ENCODE measurements at places on chromosomes 6 and 20. TPM values are rescaled to one million over a fixed set of nuclear protein-coding genes. Genes with fewer than 3 reads are reported as not detected.

GRCh38 chr6:91715171-91715805 is 1128.4 kb upstream of the MAP3K7 start:
- no peak for DNase-seq

GRCh38 chr20:9177278-9177677 is 108.4 kb downstream of the PLCB4 start:
- DNase-seq: no peak

- no peak for DNase-seq
Measured at GRCh38 chr6:45472382-45472781, 94.6 kb upstream of the SUPT3H start.

GRCh38 chr20:37095108-37095598 is 644 bp downstream of the RBL1 start:
- DNase-seq: no peak

DNA sequence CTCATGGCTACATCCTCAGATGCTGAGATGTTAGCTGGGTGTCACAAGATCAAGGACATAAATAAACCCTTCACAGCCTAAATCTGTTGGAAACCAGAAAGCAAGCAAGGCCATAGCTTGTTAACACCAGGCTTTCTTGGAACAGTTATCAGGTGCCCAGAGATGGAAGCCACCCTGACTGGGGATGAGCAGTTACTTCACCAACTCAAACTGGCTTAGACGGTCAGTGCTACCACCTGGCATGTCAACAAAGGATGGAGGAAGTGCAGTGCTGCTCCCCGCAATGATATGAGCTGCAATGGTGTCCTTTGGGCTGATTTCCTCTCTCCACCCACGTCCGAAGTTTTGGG is 28.9 kb upstream of the SMIM29 start:
- no peak for DNase-seq

GRCh38 chr20:51637241-51637640 is 94.7 kb upstream of the NFATC2 start:
- DNase-seq: no peak

DNA sequence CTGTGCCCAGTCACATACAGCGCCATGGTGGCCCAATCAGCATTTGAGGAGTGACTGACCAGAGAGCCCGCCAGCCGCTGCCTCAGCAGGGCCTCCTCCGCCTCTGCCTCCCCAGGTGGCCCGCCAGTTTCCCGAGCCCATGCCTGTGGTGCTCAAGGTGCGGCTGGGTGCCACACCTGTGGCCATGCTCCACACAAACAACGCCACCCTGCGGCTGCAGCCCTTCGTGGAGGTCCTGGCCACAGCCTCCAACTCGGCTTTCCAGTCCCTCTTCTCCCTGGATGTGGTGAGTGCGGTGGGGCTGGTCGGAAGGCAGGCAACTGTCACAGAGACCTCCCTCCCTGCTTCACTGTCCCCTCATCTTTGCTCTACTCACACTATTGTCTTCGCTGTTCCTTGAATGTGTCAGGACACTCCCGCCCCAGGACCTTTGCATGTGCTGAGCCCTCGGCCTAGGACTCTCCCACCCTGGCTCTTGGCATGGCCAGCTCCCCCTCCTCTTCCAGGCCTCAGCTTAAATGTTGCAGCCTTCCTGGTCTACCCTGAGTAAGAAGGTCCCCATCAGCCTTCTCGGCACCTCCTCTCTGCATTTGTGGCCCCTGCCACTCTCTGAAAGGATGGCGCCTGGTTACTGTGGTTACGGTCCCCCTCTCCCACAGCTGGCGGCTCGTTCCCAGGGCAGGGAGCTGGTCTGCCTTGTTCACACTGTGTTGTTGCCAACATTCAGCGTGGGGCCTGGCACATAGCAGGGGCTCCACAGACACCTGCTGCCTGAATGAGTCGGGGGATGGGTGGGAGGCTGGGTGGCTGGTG is 11.8 kb upstream of the BPIFB6 start:
- DNase-seq: no peak

GRCh38 chr6:21914121-21914973 is 320.8 kb downstream of the SOX4 start:
- peak; percentile 38 for DNase-seq

DNAH8 gene
- total RNA-seq: not detected

CMTR1 gene
- total RNA-seq: 22.4 TPM

C20orf204 gene
- not detected for total RNA-seq

FAM217A gene
- total RNA-seq: not detected

ENPP1 gene
- total RNA-seq: 32.2 TPM

CST5 gene
- not detected for total RNA-seq

TRIM31 gene
- total RNA-seq: 0.12 TPM

ABRACL gene
- 68.9 TPM for total RNA-seq

All from H4 (cell line).